ENCODE measurements at places on chromosomes 1 and 21. TPM values are rescaled to one million over a fixed set of nuclear protein-coding genes. Genes with fewer than 3 reads are reported as not detected.

GRCh38 chr1:244341455-244342450 is 110.0 kb downstream of the ADSS2 start:
- DNase-seq = no peak

DNA sequence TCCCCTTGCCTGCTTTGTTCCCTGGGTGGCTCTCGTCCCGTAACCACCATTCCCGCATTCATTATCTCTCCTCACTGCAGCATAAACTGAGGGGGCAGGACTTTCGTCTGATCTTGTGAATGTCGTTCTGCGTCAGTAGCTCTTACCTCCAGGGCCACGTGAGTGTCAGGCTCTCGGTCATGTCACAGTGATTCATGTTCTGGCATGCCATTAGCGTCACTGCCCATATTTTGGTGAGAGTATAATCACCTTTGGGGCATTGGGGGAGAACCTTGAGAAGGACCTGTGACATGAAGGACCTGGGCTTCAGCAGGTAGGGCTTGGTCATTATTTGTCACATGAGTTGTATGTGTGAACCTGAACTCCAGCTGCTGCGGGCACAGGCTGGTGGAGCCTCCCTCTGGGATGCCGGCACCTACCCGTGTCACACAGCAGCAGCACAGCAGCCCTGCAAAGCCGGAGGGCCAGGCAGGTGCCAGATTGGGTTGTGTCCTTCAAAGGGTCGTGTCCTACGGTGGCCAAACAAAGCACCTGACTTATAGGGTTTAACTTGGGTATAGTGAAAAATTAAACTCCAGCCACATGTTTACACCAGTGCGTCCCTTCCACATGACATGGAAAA is 68.5 kb downstream of the BACE2 start:
- no peak for DNase-seq

- DNase-seq = no peak
Measured at GRCh38 chr1:62058956-62059355, 135.7 kb upstream of the L1TD1 start.

The CD244 gene
- not detected for total RNA-seq

The CDA gene
- total RNA-seq = 0.67 TPM

The SLAMF1 gene
- total RNA-seq = not detected

The SYPL2 gene
- total RNA-seq = 0.04 TPM

The CTH gene
- total RNA-seq = 1.7 TPM

Data from pulmonary artery endothelial cell (primary cell).